NCI-H526 (cell line): ENCODE measurements at places on chromosomes 7 and 10.

DNA sequence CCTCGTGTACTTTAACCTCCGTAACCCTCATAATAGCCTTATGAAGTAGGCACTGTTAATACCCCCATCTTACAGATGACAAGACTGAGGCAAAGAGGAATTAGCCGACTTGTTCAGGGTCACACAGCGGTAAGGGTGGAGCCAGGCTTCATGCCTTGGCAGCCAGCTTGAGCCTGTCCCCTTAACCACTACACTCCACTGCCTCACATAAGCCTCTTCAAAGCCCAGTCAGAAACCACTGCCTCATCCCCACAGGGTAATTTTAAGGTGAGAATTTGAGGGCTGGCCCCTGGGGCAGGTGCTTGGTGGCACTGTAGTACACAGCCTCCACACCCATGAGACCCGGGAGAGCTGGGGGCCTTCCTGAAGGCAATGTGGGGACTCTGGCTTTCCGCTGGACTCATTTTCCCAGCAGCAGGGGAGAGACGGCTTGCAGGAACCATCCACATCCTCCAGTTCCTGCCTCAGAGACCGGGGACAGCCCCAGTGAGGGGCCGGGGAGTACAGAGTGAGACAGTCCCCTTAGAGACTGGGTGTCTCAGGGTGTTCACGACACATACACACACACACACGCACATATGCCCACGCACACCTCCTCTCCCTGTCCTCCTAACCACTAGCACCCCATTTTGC, 7.6 kb upstream of the C10orf105 start:
- DNase-seq: no peak

DNA sequence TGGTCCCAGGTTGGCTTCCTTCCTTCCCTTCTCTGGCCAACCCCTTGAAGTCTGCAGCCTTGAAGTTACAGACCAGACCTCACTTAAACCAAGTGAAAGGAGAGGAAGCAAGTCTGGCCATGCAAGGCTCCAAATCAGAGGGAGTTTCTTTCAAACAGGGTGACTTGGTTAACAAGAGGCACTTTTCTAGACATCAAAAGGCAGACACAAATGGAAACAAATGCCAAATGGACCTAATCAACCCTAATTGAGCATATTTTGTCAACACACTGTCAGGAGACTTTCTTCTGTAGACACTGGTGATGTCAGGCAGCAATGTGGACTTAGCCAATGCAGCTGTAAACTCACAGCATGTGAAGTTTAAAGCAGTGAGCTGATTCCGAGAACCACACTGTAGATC, 282.7 kb upstream of the FZD8 start:
- no peak for DNase-seq

- no peak for DNase-seq
These were observed at the start of gene NACAD for GRCh38 chr7:45088821-45089340. NACAD (minus strand) TSS chr7:45088969; CDS start chr7:45088894, 75 bp downstream.

DNA sequence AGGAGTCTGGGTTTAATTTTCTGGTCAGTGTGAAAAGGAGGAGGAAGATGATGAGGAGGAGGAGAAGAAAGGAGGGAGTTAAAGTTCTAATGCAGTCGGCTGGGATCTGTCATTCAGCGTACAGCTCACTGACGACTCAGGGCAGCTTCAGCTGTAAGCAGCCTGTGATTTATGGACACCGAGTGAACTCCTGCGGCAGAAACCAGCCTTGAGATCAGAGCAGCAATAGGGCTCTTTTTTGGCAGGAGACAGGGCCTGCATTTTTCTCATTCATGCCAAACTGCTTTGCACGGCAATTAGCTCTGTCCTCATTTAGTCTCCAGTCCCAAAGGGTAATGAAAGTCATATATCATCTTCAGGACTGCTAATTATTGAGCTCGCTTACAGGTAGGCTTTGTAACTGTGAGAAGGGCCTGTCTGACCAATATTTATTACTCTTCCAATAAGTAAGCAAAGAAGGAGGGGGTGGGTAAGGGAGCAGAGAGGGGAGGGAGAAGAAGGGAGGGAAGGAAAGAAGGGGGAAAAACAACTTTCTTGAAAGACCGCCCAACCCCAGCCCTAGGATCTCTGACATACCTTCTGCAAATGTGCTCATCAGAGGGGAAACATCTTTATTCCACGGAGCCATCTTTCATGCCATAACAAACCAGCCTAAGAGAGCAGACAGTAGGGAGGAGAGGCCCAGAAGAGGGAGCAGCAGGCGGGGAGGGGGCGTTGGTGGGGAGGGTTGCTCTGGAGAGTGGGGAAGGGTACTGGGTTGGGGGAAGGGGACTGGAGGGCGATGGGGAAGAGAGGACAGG, 48.1 kb upstream of the COMTD1 start:
- DNase-seq: peak; percentile 12

GRCh38 chr7:30238721-30239441, 45.5 kb upstream of the ZNRF2 start:
- peak; percentile 92 for DNase-seq

DNA sequence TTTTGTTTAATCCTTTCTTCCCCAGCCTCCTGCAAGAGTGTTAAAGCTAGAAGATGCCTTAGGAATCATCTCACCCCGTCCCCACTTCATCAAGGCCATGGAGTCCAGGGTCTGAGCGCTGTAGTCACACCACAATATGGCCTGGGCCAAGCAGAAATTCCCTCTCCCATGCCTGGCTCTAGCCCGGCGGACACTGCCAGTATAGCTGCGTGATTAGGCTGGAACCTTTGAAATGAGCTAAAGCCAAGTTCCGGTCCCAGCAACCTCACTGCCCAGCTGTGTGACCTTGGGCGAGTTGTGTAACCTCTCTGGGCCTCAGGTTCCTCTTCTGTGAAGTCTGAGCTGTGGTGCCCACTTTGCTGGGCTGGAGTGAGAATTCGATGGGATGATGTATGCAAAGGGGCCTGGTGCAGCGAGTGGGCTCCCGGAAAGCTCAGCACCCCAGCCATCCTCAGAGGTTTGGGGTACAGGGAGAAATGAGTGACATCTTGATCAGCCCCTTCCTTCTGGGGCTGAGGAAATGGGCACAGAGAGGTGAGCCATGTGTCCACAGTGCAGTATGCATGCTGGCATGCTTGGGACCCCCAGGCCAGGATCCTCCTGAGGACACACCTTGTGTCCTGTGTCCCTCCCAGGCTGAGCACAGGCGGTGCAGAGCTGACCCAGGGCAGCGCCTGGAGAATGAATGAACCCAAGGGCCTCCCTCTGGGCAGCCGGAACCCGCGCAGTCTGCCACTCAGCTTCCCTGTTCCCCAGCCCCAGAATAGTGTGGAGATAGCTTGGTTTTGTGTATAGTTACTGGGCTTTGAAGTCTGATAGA, 118.6 kb downstream of the ZMIZ1 start:
- DNase-seq: no peak

- DNase-seq: no peak
These were observed 72.5 kb downstream of the CUL2 start for GRCh38 chr10:35017608-35018007.

DNA sequence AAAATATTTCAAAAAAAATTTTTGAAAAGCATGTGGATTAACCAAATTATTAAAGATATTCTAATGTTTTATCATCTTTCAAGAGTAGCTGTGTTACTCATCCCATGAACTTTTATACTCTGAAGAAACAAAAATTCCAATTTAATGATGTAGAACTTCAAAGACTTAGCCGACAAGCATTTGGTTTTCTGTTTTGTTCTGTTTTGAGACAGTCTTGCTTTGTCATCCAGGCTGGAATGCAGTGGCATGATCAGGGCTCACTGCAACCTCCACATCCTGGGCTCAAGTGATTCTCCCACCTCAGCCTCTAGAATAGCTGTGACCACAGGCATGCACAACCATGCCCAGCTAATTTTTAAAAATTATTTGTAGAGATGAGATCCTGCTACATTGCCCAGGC, 17.8 kb upstream of the LCOR start:
- DNase-seq: no peak

DNA sequence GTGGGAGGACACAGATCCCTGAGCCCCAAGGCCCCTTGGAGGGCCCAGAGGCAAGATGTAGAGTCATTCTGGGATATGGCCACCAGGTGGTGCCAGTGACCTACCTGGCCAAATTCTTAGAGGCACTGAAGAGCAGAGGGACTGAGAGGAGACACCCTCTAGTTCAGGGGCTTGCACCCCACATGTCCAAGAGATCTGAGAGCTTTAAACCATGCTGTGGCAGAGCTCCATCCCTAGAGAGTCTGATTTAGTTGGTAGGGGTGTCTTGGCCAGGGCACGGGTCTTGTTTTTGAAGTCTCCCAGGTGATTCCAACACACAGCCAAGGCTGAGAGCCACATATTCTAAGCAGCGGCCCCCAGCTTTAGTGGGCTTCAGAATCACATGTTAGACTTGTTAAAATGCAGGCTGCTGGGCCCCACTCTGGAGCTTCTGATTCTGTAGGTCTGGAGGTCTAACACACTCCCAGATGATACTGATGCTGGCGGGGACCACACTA, 52.5 kb downstream of the PRF1 start:
- DNase-seq: peak; percentile 65

- peak; percentile 31 for DNase-seq
These were observed 4.6 kb downstream of the HMX3 start for GRCh38 chr10:123140164-123140982.

DNA sequence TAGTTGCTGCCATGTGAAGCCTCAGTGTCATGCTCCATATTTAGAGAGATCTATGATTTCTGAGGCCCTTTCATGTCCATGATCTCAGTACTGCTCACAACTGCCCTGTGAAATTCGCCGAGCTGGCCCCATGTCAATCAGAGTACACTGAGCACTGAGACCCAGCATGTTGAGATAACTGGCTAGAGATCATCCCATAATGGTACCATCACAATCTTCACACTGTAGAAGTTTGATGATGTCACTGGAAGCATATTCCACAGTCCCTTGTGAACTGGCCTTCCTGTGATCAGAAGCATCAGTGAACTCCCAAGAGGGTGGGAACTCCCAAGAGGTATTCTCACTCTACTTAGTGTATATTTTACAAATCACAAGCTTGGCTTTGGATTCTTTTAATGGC, 116.0 kb downstream of the EGFR start:
- DNase-seq: no peak
